ENCODE measurements at places on chromosomes 16 and 17.

DNA sequence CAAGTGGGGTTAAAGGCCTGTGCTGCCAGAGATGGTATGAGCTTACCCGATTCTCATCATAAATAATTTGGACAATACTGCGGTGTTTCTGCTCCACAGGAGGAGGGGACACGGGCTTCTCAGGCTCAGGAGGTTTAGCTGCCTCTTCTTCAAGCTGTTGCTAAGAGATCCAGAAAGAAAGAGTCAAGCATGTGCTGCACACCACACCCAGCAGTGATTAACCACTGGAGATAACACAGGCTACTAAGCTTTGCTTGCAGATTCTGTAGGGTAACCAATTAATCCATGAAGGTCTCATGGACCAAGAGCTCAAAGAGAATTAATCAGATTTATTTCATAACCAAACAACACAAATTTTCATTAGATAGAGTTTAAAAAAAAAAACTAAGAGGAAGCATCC, 56.6 kb downstream of the NCOR1 start:
- DNase-seq = no peak

GRCh38 chr17:81053041-81053970, 18.4 kb downstream of the BAIAP2 start:
- no peak for DNase-seq

- DNase-seq = no peak
Observed at GRCh38 chr16:59252317-59252716, 518.2 kb upstream of the GOT2 start.

DNA sequence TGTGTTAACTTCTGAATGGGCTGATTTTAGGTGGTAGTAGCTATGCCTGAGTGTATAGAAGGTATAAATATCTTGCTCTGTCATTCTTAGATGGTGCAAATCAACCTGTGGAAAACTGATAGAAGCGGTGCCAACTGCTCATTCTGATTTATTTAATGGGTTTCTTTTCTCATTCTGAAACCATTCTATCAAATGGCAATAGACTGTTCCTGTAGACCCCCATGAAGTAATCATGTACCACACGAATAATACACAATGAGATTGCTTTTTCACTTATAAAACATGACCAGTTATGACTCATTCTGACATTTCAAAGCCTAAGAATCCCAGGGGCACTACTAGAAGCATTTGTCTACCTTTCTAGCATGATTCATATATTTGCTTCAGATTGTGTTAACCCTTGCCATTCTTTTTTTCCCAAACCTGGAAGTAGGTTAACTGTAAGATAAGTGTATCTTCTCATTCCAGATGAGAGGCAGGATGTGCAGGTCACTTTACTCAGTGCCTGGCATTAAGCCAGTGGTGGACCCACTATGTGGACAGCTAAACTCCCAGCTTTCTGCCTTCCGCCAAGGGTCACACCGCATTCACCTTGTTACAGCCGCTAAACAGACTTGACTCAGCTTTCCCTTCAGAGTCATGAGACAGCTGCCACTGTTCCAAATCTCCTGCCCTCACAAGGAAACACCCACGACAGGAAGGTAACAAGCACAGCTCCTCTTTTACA, 16.4 kb upstream of the SLC16A11 start:
- no peak for DNase-seq

DNA sequence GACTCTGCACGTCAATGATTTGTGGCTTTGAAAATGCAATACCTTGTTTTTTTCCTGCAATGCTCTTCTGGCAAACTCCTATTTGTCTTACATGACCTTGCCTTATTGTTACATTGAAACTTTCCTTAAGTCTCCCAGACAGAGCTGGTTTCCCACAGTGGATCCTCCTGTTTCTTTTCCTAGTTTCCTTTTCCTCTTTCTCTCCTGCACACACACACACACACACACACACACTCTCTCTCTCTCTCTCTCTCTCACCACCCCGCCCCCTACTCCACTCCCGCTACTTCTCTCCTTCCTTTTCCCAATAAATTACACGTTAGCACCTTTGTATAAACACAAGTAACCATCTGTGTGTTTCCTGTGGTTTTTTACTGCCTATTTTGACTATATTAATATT, 2.3 kb downstream of the ORC6 start:
- DNase-seq = no peak

GRCh38 chr17:77425791-77426641, 285.2 kb downstream of the SEC14L1 start:
- DNase-seq = no peak

DNA sequence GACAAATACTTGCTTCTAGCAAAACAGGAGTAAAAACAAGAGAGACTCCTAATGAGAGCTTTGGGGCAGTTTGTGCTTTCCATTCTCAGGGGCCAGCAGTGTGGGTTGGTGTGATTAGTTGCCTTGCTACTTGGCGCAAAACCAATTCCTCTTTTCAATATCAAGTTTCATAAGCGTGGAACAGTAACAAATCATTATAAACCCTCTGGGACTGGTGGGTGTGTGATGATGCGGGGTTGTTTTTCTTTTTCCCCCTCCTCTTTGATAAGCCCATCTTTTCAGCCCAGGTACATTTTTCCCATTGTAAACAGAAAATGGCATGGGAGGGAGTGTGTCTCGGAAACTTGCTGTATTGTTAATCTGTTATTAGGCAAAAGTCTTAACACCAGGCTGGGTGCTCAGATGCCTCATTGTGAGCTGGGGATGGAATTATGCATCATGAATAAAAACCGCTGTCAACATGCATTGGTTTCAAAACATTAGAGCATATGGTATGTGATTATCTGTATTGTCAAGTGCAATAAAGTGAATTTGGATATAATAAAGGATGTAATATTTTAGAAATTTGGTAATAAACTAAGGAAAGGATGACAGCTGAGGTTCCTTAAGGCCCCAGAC, 166.4 kb downstream of the CCDC182 start:
- no peak for DNase-seq

- DNase-seq = no peak
Observed at GRCh38 chr16:57628008-57628781, at the start of gene ADGRG1. ADGRG1 (plus strand) TSS chr16:57628630; CDS start chr16:57650288, 21,658 bp downstream.

All from CD4-positive, alpha-beta memory T cell (primary cell).